Gastroesophageal sphincter (tissue), 4 donors: ENCODE measurements at places on chromosomes 11 and 22. TPM values are rescaled to one million over a fixed set of nuclear protein-coding genes. Genes with fewer than 3 reads are reported as not detected.

- ATAC-seq = no peak
Observed at GRCh38 chr22:21591695-21592094, 24.2 kb downstream of the UBE2L3 start.

DNA sequence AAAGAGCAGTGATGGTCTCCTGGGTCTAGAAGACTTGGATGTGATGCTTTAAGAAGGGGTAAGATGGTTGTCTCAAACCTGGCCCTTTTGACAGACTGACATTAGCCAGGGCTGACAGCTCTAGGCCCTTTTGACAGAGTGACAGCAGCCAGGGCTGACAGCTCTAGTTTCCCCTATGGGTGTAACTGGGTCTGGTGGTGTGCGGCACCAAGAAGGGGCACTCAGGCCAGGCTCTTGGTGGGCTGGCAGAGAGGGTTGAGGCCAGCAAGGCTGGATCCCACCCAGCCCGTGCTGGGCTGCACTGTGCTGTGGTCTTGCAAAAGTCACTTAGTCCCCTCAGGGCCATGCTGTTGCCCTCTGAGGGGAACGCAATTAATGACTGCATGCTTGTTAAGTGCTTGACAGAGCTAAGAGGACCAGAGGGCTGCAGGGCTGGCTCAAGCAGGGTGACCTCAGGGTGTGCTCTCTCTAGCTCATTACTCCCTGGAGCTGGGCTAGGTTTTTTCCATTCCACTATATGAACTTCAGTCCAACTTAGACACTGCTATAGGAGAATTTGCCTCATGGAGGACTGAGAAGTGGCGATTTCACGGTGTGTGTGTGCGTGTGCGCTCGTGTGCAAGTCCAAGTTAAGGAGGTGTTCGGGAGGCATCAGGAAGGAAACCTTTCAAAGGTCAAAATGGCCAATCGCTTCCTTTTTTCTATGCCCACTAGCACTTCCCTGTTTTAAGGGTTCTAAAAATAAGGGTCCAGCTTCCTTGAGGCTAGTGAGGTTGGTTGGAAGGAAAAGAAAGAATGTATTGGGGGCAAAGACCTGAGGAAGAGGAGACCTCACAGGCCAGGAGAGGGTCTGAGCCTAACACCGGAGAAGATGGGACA, 4.4 kb downstream of the UBASH3B start:
- no peak for ATAC-seq

- ATAC-seq = no peak
Observed at GRCh38 chr22:40721266-40721665, 42.0 kb downstream of the MCHR1 start.

DNA sequence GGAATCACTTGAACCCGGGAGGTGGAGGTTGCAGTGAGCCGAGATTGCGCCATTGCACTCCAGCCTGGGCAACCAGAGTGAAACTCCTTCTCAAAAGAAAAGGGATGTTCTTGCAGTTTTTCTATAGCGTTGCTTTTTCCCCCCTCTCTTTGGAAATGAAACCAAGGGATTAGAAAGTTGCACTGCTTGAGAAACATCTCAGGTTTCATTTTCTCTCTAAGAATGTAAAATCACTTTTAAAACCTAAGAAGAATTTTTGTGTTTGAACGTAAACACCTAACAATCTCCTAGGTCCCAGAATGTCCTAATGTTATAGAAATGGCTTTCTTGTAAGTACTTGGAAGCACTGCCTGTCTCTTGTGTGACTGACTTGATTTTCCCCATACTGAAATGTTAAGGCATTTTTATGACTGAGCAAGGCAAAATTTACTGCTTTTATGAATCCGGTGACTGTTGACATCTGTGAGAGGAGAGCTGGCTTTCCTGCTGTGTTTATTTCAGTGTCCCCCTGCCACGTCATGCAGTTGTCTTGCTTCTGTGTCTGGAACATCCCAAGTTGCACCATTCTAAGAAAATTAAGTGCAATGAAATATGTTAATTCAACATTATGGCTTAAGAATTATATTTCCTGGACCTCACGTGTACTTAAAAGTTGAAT, 37.7 kb downstream of the NF2 start:
- ATAC-seq = no peak

- ATAC-seq = peak; percentile 50
Observed at GRCh38 chr11:111946499-111946898, 9.4 kb downstream of the DIXDC1 start.

DNA sequence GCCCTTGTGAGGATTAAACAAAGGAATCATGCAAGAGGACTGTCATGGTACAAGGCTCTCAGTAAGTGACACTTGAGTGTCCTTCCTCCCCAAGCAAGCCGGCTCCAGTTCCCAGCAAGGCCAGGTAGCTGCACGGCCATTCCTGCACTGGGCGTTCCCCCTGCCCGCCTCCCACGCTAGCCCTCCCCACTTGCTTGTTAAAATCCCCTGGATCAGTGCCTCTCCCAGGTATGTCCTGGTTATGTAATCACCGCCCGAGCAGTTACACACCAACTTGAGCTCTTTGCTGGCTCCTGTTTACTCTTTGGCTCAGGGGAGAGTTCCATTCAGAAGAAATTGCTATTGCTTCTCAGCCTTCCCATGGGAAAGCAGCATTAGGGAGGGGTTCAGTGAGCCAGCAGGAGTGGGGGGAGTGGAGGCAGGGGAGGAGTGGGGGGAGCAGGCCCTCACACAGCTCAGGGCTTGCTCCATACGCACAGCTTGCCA, 19.4 kb upstream of the MYEOV start:
- ATAC-seq = no peak

- no peak for ATAC-seq
Observed at GRCh38 chr11:127601578-127601977, 601.0 kb upstream of the KIRREL3 start.

GRCh38 chr11:37320921-37321320, 722.9 kb upstream of the RAG2 start:
- ATAC-seq = no peak

- ATAC-seq = no peak
Observed at GRCh38 chr11:20762980-20763379, 93.6 kb downstream of the NELL1 start.

GRCh38 chr11:86021377-86021776, 47.5 kb downstream of the PICALM start:
- no peak for ATAC-seq

- ATAC-seq = no peak
Observed at GRCh38 chr22:26711205-26711963, 54.0 kb downstream of the MIAT start.

DNA sequence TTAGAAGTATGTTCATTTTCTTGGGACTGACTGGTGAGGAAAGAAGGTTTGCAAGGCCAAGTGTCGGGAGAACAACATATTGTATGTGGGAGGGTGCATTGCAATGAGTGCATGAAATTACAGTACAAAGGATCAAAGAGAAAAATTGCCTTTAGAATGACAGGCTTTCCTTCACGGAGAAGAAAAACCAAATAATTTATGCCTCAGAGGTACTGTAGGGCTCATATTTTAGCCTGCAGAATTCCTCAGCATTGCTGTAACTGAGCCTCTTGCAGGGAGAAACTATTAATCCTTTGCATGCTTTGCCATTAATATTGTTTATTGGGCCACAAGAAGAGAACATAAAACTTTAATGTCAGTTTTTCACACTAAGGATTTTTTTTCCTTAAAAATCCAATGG, 60.1 kb downstream of the LRRC4C start:
- ATAC-seq = no peak

GRCh38 chr11:7186190-7186589, 65.5 kb upstream of the SYT9 start:
- no peak for ATAC-seq

GRCh38 chr11:88070437-88070836, 104.8 kb downstream of the RAB38 start:
- ATAC-seq = no peak

DNA sequence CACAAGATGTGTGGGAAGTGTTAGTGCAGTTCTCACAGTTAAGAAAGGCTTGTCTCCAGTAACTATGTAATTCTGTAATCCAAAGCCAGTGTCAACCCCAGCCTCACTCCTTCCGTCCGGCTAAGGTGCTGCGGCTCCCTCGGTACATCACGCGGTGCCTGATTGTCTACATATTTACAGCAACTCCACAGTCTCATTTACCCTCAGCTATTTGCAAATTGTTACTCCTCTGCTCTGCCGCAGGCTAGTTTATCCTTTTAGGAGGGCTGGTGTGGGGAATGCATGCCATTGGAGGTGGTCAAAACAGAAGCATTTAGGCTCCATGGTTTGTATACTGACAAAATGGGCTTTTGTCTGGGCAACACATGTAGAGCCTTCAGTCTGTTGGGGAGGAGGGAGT, 358.3 kb downstream of the METTL15 start:
- ATAC-seq = no peak

- no peak for ATAC-seq
Observed at GRCh38 chr11:42772886-42773285, 538.9 kb upstream of the API5 start.

DNA sequence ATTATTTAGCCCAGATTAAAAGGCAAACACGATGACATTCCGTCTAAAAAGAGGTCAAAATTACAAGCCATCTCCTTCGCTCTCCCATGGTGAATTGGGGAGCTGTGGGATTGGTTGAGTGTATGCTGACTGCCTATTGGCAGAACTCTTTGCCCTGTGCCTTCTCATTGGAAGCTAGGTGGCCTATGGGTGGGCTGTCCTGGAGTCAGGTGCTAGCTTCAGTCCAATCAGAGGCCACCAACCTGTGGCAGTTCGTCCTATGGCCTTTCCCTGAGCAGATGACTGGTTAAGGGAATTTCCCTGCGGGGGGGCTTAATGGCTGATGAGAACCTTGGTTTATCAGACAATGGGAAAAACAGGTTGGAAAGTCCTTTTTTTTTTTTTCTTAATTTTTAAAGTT, 3.2 kb upstream of the MTMR3 start:
- ATAC-seq = no peak

DNA sequence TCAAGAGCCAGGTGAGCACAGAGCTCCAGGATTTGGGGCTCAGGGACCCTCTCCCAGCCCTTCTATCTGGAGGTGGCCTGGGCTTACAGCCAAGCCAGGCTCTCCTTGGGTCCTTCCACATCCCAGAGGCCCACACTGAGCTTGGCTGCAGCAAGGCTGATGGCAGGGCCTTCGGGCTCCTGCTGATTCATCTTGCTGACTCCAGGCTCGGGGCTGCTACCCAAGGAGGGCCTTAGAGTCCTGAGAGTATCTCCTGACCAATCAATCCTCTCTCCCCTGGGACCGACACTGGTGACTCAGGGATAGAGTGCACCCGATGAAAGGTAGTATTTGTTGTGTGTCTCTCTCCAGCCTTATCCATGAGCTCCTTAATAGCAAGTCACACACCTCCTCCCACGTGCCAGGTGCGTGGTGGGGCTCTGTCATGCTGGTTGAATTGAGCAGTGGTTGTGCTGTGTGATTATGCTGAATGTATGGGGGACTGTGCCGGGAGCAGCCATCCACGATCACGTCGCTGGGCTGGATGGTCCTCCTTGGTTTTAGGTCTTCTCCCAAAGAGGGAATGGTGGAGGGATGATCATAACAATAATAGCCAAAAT, 62.3 kb downstream of the GRIK4 start:
- no peak for ATAC-seq

ACR gene
- not detected for total RNA-seq

GAB4 gene
- total RNA-seq = not detected

USP2 gene
- 4.6 TPM for total RNA-seq

MAJIN gene
- total RNA-seq = not detected

SPECC1L gene
- total RNA-seq = 110 TPM

OR4C16 gene
- total RNA-seq = not detected

OR10A2 gene
- total RNA-seq = not detected

PARVG gene
- 8.8 TPM for total RNA-seq

RIC3 gene
- total RNA-seq = 19.3 TPM

ACP2 gene
- total RNA-seq = 38.0 TPM

ROBO3 gene
- 3.6 TPM for total RNA-seq
